Activated CD8-positive, alpha-beta T cell treated with anti-CD3 and anti-CD28 coated beads for 36 hours (primary cell): ENCODE measurements at places on chromosomes 3 and 15.

GRCh38 chr15:99907698-99908097 is 174.5 kb upstream of the LYSMD4 start:
- DNase-seq: no peak

DNA sequence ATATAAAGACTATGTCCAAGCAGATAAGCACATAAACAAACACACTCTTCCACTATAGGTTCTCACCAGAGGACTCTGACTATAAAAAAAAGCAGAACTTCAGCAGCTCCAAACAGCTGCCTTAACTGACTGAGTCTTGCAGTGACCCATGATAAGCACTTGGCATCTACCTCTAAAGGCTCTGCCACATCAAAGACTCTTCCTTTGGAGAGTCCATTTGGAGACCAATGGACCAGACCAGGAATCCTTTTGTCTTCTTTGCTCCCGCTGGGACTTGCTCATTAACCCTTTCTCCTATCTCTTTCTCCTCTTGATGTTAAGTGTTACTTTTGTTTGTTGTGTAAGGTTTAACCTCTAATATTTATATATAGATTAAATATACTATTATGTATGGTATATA is 424.1 kb downstream of the RSL24D1 start:
- DNase-seq: no peak

- no peak for DNase-seq
Measured at GRCh38 chr3:132342610-132343009, 25.4 kb downstream of the ACP3 start.

- DNase-seq: no peak
Measured at GRCh38 chr15:93477721-93478120, 388.7 kb upstream of the RGMA start.

DNA sequence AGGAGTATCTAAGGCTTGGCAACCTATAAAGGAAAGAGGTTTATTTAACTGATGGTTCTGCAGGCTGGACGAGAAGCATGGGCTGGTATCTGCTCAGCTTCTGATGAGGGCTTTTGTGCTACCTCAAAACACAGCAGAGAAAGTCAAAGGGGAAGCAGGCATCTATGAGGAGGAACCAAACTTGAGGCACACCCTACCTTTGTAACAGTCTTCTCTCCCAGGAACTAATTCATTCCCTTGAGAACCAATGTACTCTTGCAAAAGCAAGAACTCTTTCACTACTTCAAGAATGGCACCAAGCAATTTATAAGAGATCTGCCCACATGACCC is 109.0 kb downstream of the CGGBP1 start:
- no peak for DNase-seq

DNA sequence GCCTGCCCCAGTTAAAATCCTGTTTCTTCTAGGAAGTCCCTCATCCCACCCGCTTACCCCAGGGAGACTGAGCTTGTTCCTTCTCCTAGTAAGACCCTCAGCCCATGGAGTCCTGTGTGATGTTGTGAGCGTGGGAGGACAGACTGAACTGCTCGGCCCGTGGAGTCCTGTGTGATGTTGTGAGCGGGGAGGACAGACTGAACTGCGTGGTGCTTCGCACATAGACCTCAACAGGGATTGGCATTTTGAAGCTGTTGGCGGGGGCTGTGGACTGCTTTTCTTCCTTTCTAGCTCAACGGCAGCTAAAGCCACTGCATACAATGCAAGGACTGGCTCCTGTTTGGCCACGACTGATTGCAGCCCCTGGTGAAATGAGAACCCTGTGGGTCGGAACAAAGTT is 1.6 kb upstream of the SPTBN5 start:
- no peak for DNase-seq

GRCh38 chr3:26588931-26589330 is 33.6 kb upstream of the LRRC3B start:
- no peak for DNase-seq

DNA sequence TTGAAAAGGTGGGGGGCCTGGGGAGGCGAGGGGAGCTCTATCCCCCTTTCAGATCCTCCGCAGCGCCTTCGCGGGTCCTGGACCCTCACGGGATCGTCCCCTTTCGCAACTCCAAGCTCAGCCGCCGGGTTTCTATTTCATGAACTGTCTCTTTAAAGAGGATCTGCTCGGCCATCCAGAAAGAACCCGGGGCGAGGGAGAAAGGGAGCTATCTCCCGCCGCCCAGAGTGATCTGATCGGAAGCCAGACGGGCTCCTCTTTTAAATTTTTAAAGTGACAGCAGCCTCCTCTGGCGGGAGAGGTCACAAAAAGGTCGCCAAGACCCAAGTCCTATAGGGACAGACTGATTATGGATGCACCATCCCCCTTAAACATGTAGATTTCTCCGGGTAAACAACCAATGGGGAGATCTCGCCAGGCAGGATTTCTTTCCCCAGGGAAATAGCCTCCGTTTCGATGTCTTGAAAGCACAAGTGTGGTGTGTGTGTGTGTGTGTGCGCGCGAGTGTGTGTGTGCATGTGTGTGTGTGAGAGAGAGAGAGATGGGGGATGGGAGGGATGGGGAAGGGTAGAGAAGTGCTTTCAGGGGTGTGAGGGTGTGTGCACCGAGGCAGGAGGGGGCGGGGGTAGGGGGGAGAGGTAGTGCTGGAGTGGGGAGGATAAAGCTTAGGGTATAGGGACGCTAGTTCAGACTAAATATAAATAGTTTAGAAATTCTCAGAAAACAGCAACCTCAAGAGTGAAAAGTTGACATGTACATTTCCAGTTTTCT is 516.1 kb downstream of the MECOM start:
- peak; percentile 12 for DNase-seq

DNA sequence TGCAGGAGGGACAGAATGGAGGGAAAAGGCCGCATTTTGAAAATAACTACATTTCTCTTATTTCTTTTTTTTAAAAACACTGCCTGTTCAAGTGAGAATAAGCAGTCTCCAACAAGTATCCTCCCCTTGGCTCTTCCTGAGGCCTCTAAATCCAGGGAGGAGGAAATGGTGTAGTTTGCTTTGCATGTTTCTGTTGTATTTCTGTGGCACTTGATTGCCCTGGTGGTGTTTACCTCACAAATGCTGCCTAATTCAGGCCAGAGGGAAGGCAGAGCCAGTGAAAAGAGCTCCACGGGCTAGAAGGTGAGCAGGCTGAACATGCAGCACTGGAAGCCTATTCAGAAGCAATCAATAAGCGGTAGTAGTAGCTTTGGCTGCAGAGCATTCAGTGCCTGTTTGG is 149.3 kb upstream of the ATP11B start:
- DNase-seq: no peak

GRCh38 chr15:66765478-66766281 is 63.6 kb downstream of the SMAD6 start:
- no peak for DNase-seq

GRCh38 chr3:47964740-47965139 is 51.5 kb downstream of the MAP4 start:
- DNase-seq: no peak

- DNase-seq: no peak
Measured at GRCh38 chr3:73401059-73401458, 223.7 kb downstream of the PDZRN3 start.

GRCh38 chr3:33936171-33936920 is 137.9 kb downstream of the PDCD6IP start:
- no peak for DNase-seq

DNA sequence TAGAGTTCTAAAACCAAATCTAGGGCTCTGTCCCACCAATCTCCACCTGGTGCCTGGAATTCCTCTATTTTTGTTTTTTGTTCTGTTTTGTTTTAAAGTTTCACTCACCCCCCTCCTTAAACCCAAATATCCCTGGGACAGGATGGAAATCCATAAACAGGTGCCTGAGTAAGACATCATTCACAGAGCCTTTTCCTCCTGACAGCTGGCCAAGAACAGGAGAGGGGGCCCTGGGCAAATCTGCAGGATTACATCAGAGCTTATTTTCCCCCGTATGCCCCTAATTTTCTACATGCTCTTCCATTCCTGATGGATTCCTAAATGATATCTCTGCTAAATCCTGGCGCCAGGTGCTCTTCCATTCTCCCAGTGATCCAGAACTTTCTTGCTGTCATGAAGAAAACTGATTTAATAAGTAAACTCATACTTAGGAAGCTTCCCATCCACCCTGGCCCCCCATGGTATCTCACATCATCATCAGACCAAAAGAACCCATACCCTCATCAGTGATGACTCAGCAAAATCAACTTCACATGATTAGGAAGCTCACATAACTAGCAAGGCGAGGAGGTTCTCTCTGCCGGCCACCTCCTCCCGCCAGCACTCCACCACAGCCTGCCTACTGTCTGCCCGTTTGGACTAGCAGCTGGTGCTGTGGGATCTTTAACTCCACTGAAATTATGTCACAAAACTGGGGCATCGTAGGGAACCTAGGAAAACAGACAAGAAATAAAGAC is 61.0 kb downstream of the LIPC start:
- DNase-seq: no peak

DNA sequence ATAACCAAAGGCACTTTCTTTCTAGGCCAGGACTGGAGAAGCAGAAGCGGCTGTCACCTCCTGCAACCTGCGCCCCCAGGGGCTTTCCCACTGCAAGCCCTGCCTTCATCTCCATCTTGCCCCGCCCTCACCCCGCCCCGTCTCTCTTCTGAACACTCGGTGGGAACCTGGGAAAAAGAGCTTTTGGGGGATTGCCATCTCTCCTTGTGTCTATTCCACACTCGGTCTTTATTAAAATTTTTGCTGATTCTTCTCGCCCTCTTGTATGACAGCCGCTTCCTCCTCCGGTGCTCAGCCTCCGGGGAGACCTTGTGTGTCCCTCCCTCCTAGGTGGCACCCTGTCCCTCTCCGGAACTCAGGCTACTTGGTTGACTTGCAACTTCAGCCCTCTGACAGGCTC is 41.9 kb upstream of the SPESP1 start:
- peak; percentile 42 for DNase-seq

DNA sequence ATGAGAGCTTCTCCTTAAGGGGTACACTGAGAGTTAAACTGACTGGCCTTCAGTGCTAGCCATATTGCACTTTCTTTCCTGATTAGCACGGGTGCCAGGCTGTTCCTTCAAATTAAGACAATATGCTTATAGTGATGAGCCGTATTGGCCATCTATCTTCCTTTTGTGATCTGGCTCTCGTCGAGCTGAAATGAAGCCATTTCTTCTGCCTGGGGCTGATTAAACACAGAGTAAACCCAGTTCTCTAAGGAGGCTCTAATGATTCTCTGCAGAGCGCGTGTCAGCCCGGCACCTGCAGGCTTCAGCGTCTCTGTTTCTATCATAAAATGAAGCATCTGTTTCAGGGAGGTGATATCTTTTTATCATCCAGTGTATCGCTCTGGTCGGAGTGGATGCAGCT is 107.5 kb upstream of the NR2F2 start:
- DNase-seq: no peak

- peak; percentile 76 for DNase-seq
Measured at GRCh38 chr3:13890377-13891016, 10.6 kb upstream of the WNT7A start.

DNA sequence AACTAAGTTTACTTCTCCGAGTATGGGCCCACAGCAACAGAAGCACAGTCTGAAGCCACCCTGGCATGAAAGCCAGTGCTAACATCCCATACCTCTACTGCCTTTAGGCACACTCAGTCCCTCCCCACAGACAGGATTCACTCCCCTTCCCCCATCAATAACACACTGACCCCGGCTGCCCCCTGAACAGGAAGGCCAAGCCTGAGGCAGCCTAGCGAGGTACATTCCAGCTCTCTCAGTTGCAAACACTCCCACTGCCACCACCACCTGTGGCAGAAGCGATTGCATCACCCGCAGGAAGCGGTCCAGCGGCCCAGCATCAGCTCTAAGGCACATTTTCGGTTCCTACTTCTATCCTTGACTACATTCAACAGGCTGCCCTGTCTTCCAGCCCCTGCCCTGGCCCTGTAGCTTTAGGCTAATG is 7.0 kb upstream of the BMF start:
- DNase-seq: peak; percentile 79

GRCh38 chr3:124599147-124599765 is 131.0 kb upstream of the UMPS start:
- no peak for DNase-seq

- DNase-seq: peak; percentile 76
Measured at GRCh38 chr15:74781431-74782258, at the start of gene CSK. CSK (plus strand) TSS chr15:74782080; CDS start chr15:74798298, 16,218 bp downstream.

DNA sequence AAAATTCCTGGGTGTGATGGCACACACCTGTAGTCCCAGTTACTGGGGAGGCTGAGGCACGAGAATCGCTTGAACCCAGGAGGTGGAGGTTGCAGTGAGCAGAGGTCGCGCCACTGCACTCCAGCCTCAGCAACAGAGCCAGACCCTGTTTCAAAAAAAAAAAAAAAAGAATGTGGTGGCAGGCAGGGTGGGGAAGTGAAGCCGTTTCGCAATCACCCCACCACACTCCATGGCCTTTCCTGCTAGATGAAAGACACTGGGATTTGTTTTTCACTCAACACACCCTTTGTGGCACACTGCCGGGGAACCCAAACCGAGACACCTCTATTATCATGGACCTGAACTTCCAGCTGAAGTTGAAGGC is 172.4 kb upstream of the IQSEC1 start:
- no peak for DNase-seq

- no peak for DNase-seq
Measured at GRCh38 chr15:34616613-34617012, 33.2 kb upstream of the GOLGA8B start.

GRCh38 chr3:45311953-45312801 is 76.2 kb upstream of the LARS2 start:
- DNase-seq: no peak

- DNase-seq: no peak
Measured at GRCh38 chr3:58693940-58694850, 27.6 kb upstream of the FAM3D start.

- DNase-seq: no peak
Measured at GRCh38 chr15:41855261-41855961, 16.8 kb downstream of the PLA2G4B start.

DNA sequence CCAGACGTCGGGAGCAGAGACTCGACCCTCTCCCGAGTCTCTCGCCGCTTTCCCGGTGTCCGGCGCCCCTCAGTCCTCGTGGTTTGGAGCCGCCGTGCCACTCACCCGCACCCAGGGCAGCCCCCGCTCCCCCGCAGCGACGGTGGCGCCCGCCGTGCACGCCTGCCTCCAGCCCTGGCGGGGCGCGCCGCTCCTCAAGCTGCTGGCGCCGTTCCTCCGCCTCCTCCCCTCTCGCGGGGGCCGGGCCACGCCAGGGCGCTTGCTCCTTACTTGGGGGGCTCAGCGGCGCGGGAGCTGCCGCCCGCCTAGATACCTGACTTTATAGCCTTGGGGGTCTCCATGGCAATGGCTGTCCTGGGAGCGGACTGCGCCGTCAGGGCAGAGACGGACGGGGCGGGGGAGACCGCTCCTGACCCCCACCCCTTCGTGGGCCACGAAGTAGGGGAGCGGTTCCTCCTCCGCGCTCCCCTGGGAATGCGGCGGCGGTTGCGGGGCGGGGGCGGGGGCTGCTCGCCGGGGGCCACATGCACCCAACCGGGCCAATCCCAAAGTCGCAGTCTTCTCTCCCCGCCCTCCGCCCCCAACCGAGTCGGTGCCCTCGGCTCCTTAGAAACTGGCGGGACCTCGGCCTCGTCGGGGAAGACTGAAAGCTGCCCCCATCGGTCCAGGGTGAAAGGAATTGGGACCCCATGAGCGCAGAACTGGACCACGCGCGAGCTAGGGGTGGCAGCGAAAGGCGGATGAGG is at the start of gene ANKRD63:
Gene ANKRD63, minus strand, starts transcription at position 196 of the 746 bp plus-strand sequence. CDS start 478 bp downstream, outside the sequence.
- DNase-seq: peak; percentile 45
